ENCODE measurements at places on chromosomes 1 and 21.

GRCh38 chr1:166119471-166119965 lies 47.3 kb downstream of the FAM78B start:
- DNase-seq = no peak

DNA sequence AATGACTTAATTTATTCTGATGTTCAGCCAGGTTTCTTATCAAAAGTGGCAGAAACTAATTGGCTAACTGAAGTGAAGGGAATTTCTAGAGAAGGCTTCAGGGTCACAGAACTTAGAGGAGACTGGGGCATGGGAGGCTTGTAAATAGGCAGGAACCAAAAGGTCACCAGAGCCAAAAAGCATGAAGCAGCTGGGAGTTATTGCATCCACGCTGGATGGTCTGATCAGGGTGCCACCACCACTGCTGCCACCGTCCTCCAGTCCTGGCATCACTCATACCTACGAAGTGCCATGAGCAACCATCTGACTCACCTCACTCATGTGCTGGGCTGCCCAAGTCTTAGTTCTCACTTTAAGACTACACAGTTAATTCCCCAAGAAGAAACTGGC lies 82.5 kb upstream of the DPH5 start:
- peak; percentile 24 for DNase-seq

- DNase-seq = no peak
These were observed 83.6 kb downstream of the SIK1 start for GRCh38 chr21:43343095-43343991.

DNA sequence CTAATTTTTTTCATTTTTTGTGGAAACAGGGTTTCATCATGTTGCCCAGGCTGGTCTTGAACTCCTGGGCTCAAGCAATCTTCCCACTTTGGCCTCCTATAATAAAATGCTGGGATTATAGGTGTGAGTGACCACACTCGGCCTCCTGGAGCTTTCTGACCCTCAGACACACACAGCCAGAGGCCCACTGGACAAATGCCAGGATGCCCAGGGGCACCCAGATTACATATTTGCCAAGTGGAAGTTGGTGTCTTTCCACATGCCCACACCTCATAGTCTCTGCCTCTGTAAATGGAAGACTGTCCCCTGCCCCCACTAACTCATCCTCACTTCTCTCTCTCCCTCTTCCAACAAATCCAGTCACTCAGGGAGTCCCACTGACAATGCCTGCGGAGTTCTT lies 63.4 kb upstream of the LRP8 start:
- DNase-seq = no peak

- no peak for DNase-seq
These were observed 14.2 kb downstream of the UCK2 start for GRCh38 chr1:165841582-165842017.

DNA sequence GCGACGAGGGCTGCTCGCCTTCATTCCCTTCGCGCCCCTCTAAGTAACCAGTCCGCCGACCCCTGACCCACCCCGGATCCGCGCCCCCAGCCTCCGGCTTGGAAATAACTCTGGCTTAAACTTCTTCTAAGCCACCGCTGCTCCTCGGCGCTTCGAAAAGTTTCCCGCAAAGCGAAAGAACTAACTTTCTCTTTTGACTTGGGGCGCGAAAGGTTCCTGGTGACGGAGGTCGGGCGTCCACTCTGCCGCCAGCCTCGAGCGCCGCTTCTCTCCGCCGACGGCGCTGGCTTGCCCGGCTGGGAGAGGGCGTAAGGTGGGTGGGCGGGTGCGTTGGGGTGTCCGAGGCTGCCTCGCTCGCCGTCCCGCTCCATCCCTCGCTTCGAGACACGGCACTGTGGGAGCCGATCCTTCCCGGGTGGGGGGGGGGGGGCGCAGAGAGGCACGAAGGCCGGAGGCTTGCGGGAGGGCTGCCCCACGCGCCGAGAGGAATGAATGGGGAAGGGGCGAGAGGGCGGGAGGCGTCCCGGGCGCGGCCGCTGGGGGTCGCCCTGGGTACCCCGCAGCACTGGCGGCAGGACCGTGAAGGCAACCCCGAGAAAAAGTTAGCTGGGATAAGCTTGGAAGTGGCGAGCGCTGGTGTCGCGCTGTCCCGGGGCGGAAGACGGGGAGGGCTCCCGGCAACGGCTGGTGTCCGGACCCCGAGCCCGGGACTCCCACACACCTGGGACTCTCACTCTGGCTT lies 569 bp downstream of the ATF3 start:
- DNase-seq = peak; percentile 50

DNA sequence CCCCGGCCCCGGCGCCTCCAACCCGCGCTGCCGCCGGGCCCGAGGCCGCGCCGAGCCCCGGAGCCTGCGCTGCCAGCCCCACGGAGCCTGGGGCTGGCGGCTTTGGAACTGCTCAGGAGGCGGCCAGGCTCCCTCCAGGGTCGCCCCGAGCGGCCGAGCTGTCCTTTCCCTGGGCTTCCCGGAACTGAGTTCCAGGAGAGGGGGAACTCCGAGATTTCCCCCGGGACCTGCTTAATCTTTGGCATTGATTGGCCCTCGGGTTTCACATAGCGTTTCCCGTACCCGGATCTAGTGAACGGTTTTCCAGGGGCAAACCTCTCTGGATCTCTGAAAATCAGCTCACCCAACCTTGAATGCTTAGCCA lies 504 bp downstream of the H6PD start:
- no peak for DNase-seq

- DNase-seq = no peak
These were observed 114.8 kb downstream of the TYW3 start for GRCh38 chr1:74847715-74848114.

DNA sequence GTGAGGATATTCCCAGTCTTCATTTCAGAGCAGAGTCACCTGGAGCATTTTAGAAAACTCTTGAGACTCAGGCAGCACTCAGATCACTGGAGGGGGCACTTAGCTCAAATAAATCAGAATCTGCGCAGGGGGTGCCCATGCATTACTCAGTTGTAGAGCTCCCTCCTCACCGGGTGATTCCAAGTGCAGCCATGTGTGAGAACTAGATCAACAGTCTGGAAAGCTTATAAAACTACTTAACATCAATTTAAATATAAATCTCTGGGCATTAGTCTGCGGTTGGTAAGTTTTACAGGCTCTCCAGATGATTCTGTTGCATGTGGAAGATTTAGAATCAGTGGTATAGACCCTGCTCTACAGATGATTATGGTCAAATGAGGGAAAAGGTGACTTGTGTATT lies 128.6 kb downstream of the ST6GALNAC3 start:
- DNase-seq = no peak

GRCh38 chr1:219220945-219221344 lies 47.3 kb downstream of the LYPLAL1 start:
- no peak for DNase-seq

- no peak for DNase-seq
These were observed 267.7 kb downstream of the RYR2 start for GRCh38 chr1:237309595-237310118.

- DNase-seq = no peak
These were observed 12.2 kb downstream of the PTCH2 start for GRCh38 chr1:44830900-44831304.

GRCh38 chr1:29505532-29506220 lies 269.4 kb downstream of the PTPRU start:
- no peak for DNase-seq

DNA sequence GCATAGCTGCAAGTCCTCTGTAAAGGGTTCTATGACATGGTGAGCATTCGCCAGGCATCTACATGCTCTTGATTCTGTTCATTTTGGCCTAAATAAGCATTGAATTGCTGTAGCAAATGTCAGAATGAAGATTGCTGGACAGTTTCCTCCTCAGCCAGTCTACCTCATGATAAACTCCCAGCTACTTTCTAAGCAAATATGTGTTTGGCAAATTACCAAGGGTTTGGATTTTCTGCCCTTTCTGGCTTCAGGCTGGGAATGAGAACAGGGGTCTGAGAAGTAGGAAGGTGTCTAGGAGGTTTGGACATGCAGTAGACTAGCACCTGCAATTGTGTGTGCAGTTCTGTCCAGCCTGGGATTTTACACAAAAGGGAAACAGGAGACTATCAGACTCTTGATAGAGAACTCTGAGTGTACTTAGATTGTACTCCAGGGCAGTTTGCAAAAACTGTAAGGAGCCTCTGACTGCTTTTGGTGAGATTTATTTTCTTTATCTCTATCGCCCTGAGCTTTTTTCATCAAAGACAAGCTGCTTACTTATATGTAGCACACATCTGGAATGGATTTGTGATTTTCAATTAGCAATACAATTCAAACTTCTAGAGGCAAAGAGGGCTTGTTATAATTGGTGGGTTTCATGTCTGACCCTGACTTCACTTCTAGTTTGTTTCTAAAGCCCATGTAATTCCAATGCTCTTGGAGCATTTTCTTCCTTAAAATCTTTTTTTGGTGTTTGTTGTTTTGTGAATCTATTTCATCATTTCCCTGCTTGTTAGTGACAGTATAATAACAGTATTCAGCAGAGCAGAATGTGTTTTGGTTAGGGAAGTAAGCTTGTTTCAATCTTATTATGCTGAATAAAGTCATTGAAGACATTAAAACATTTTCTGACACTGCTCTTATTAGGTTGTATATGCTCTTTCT lies 150.8 kb downstream of the VPS13D start:
- no peak for DNase-seq

DNA sequence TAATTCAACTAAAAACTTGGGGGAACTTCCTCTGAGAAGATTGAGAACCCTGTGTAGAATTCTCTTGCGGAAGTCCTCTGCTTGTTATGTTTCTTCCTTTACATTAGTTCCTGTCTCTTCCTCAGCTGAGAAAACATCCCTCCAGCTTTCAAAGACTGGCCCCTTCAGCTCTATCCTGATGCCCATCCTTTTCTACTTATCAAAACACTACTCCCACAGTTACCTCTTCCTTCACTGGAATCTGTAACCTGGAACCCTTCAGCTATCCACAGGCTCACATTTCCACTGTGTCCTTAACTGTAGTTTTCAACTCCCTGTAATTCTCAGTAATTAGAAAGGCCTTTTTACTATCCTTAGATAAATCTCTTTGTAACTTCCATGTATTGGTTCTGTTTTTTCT lies 6.0 kb upstream of the DEDD start:
- DNase-seq = no peak

DNA sequence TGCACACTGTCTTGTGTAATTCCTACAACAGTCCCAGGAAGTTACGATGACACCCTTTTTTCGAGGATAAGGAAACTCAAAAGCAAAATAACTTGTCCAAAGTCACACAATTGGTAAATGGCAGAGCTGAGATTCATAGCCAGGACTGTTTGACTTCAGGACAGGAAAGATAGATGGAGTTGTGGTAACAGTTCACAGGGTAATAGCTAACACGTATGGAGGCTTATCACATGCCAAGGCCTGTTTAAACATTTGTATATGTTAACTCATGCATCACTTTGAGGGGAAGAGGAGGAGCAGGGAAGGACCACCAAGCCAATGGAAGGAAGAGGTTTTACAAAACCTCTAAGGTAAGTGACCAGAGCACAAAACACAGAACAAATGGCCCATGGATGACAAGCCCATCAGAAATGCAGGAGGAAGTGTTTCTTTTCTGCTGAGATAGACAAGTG lies 2.8 kb downstream of the DHCR24 start:
- no peak for DNase-seq

- DNase-seq = no peak
These were observed 32.8 kb downstream of the C2CD2 start for GRCh38 chr21:41921021-41921420.

DNA sequence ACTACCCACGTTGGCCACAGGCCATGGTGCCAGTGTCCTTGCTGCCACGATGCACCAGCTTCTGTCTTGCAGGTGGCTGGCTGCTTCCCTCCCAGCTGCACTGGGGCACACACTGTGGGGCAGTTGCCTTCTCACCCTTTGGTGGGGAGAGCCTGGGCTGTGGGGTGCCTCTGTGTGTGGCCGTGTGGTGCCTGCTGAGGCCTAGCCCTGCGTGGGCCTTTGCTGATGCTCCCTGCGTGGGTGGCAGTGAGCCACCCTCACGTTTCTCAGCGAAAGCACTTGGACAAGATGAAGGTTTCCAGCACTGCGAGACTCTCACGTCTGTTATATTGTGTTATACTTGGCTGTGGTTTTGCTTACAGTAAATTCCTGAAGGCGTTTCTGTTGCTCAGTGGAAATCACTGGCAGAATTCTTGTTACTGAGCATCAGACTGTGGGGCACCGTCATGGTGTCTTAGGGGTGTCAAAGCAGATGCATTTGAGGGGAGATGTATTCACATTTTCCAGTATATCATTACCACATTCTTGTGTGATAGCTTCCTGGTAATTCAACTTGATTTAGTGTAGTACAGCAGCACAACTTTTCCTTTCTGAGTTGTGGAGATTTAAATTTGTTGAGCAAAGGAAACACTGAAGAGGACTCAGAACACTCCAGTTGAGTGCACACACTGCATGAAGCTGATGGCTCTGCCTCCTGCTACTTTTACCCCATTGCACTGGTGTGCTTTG lies 124.7 kb downstream of the PCBP3 start:
- peak; percentile 65 for DNase-seq

DNA sequence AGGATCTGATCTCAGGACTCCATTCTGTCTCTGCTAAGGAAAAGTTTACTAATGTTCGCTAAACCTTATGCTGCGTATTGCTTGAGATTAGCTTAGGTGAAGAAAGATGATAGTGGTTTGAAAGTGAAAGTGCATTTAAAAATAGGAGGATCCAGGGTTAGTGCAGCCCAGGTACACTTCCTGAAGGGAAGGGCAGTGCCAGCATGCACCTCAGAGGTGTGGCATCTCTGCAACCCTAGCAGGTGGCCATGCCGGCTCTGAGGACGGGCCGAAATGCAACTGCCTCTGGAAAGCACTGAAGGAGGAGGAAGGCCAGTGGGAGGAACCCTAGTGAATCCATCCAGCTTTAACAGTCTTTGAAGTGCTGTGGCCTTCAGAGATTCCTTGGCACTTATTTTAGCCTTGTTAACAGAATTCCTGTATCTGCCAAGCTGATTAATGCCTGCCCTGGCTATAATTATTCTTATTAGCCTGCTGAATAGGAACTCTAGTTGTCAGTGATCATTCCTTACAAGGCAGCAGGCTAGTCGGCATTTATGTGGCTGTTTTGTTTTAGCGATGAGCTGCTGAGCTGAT lies 5.5 kb downstream of the PTGFRN start:
- DNase-seq = no peak

DNA sequence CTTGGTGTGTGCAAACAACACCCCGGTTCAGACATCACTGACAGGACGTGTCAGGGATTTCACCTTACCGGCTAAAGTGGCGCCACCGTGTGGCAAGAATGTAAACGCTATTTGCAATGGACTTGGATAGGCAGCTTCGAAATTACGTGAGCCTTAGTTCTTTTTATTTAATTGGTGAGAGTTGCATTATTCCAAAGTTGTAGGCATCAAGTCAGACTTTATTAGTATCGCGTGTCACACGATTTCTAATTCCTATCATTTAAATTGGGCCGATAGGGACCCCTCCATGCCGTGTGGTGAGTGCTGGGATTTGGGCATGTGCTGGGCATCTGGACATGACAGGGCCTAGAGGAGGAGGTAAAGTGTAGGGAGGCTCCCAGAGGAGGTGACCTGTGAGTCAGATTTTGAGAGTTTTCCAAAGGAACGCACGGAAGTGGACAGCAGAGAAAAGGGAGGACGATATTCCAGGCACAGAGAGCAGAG lies 14.5 kb upstream of the CPT2 start:
- peak; percentile 85 for DNase-seq

- DNase-seq = no peak
These were observed 287.4 kb upstream of the LYPLAL1 start for GRCh38 chr1:218886101-218886871.

- DNase-seq = no peak
These were observed 10.3 kb upstream of the AGTRAP start for GRCh38 chr1:11725616-11726015.

- DNase-seq = no peak
These were observed 55.6 kb downstream of the KLHDC7A start for GRCh38 chr1:18536356-18536755.

GRCh38 chr1:61125263-61125662 lies 42.9 kb downstream of the NFIA start:
- DNase-seq = no peak
